ENCODE measurements at places on chromosomes 7 and 10. TPM values are rescaled to one million over a fixed set of nuclear protein-coding genes. Genes with fewer than 3 reads are reported as not detected.

GRCh38 chr7:69739190-69739589 is 140.9 kb downstream of the AUTS2 start:
- peak; percentile 58 for DNase-seq

DNA sequence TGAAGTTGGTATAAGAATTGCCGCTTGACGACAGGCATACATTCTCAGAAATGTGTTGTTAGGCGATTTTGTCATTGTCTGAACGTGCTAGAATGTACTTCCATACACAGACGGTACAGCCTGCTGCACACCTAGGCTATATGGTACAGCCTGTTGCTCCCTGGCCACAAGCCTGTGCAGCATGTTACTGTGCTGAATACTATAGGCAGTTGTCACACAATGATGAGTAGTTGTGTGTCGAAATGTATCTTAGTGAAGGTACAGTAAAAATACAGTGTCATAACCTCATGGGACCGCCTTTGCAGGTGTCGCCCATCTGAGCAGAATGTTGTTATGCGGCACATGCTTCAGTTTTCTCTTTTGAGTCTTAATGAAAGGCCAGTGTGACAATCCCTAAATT is 66.5 kb downstream of the SHH start:
- DNase-seq, result no peak

DNA sequence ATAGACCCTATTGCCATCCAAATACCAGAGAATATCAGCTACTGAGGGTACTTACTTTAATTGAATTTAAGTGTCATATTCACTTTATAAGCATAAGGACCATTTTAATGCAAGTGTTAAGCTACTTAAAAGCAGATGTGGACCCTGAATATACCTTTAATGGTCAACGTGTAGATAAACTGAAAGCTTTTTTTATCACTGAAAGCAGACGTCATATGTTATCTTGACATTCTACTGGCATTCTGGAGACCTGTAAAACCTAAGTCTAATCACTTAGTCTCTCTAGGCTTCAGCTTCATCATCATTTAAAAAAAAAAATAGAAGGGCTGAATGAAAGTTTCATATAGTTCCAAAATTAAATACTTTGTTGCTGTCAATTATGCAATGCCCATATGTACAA is 116.5 kb downstream of the ELAPOR2 start:
- DNase-seq, result no peak

The ITGB8 gene
- 32.9 TPM for total RNA-seq

The ASB13 gene
- 13.3 TPM for total RNA-seq

The IQUB gene
- total RNA-seq, result 0.74 TPM
